Activated T-helper 9 cell treated with anti-CD3 and anti-CD28 coated beads, Interleukin-2, amount 50 U/mL, for 16 hours (primary cell): ENCODE measurements at places on chromosomes 7 and 10.

- no peak for DNase-seq
These were observed 46.9 kb upstream of the GPR26 start for GRCh38 chr10:123619067-123619855.

DNA sequence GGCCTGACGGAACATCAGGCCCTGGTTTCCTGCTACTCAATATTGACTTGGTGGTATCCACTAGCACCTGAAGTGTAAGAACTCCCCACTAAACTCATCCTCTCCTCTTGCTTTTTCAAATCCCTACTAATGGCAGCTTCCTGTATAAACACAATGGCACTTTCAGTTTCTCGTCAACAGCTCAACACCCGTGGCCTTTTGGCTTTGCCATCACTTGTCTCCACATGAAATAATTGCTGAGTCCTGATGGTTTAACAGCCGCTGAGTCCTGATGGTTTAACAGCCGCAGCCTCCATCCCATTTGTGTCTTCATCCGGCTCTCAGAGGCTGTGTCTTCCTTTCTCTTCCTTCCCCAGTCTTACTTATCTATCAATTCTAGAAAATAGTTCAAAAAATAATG is 261.4 kb upstream of the PITRM1 start:
- no peak for DNase-seq

GRCh38 chr7:143389316-143390103 is 8.4 kb downstream of the ZYX start:
- DNase-seq = no peak

- DNase-seq = no peak
These were observed 54.4 kb downstream of the STK17A start for GRCh38 chr7:43637114-43637806.

DNA sequence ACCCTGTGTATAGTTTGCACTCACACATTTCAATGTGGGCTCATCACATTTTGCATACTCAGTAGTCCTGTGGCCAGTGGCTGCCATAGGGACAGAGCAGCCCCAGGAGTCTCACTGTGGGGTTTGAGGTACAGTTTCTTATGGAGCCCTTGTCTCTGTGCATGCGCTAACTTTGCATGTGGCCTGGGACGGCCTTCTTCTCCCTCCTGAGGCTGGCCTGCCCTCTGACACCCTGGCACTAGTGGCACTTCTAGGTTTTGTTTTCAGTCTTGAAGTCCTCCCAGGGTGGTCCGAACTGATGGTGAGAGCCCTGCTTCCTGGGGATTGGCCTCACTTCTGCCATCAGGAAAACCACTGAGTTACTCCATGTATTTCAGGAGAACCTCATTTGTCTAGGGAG is 21.2 kb downstream of the NACAD start:
- no peak for DNase-seq

DNA sequence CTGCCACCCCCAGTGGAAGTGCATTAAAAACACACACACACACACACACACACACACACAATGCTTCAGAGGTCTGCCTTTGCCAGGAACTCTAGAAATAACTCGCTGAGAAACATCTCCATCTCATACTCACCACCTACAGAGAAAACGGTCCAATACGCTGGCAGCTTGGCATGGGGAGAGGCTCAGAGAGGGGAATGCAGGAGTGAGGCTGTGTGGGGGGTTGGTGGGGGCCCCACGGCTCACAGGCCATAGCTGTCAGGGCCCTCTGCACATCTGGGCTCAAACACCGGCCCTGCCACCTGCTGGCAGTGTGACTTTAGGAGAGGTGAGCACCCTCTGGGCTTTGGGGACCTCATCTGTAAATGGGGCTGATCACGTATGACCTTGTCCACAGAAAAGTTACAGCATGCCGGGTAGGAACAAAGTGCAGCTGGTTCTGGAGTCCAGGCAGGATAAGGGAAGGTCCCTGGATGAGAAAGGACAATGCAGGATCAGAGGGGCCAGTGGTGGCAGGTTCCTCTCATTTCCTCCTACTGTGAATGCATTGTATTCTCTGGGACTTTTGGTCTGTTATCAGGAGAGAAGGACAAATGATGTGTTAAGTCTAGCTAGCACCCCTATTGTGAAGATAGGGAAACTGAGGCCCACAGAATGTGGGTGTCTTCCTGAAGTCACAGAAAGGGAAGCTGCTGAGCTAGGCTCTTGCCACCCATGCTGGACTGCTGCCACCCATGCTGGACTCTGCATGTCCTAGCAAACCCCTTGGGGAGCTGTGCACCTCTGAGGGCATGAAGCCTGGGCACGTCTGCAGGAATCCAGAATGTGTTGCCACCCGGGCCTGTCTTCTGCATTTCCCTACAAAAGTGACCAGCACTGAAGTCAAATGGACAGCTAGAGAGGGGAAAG is 404.6 kb downstream of the RPS24 start:
- DNase-seq = no peak

- no peak for DNase-seq
These were observed 1101.7 kb upstream of the GHITM start for GRCh38 chr10:83037653-83038052.
